Fibroblast of upper back skin (primary cell): ENCODE measurements at places on chromosomes 7 and 10.
A peak's percentile ranks its signal among the peaks of the same experiment; 100 is the strongest.

DNA sequence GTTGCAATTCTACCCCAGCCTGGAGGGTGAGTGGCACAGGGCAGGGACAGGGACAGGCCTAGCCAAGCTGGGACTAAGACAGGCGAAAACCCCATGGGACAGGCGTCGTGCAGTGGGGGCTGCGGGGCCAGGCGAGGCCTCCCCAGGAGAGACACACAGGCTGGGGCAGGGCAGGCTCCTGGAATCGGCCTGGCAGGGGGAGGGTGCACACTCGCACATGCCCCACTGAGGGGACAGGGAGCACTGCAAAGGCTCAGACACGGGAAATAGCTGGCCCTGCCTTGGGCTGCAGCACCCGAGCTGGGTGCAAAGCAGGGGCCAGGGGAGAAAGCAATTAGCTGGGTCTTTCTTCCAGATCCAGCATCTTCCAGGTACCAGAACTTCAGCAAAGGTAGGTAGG, 10.4 kb downstream of the LAT2 start:
- no peak for DNase-seq

- DNase-seq: no peak
Measured at GRCh38 chr7:7751243-7752092, 33.1 kb upstream of the RPA3 start.

- DNase-seq: no peak
Measured at GRCh38 chr10:98254234-98254974, 13.6 kb downstream of the LOXL4 start.

- DNase-seq: no peak
Measured at GRCh38 chr7:48004638-48005037, 24.3 kb downstream of the SUN3 start.

DNA sequence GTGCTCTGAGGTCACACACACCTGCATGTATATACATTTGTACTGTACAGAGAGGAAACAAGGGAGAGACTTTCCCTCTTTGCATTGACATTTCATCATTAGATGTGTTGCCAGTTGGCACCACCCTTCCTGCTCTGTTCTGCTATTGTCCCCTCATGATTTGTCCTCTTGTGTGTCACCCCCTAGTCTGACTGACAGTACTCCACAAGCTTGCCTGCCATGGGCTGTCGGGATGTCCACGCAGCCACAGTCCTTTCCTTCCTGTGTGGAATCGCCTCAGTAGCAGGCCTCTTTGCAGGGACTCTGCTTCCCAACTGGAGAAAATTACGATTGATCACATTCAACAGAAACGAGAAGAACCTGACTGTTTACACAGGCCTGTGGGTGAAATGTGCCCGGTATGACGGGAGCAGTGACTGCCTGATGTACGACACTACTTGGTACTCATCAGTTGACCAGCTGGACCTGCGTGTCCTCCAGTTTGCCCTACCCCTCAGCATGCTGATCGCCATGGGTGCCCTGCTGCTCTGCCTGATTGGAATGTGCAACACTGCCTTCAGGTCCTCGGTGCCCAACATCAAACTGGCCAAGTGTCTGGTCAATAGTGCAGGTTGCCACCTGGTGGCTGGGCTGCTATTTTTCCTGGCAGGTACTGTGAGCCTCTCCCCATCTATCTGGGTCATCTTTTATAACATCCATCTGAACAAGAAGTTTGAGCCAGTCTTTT, 9.4 kb downstream of the CLDN12 start:
- no peak for DNase-seq

GRCh38 chr7:142384493-142384922, 126.7 kb upstream of the PRSS58 start:
- DNase-seq: peak; percentile 77

GRCh38 chr7:135672560-135673359, 10.4 kb downstream of the STMP1 start:
- peak; percentile 69 for DNase-seq

GRCh38 chr10:125533866-125534265, 149.1 kb downstream of the TEX36 start:
- DNase-seq: no peak

GRCh38 chr10:61897671-61898434, 3.6 kb upstream of the ARID5B start:
- DNase-seq: peak; percentile 59

DNA sequence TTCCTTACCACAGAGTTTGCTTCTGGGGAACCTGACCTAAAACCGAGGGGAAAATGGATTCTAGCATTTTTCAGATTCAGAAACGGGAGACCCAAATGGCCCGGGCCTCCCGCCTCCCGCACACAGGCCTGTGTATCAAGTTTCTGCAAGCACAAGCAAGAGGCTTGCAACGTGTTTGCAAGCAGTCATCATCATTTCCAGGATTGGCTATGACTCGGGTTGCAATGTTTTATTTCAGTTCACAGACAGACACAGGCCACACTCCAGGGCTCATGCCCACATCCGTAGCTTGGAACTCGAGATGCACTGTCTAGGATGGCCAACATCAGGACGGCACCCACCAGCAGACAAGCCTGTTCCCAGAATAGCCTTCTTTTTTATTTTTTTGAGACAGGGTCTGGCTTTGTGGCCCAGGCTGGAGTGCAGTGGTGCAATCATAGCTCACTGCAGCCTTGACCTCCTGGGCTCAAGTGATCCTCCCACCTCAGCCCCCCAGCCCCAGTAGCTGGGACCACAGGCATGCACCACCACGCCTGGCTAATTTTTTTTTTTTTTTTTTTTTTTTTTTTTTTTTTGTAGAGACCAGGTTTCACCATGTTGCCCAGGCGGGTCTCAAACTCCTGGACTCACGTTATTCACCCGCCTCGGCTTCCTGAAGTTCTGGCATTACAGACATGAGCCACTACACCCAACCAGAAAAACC, 68.1 kb upstream of the FOXK1 start:
- peak; percentile 87 for DNase-seq

- no peak for DNase-seq
Measured at GRCh38 chr10:17476073-17476472, 21.7 kb upstream of the ST8SIA6 start.

GRCh38 chr7:13880789-13881188, 108.7 kb downstream of the ETV1 start:
- DNase-seq: peak; percentile 92

GRCh38 chr7:101125989-101126650, 784 bp upstream of the SERPINE1 start:
- DNase-seq: peak; percentile 89
